Placental pericyte (primary cell): ENCODE measurements at places on chromosomes 2 and 18. TPM values are rescaled to one million over a fixed set of nuclear protein-coding genes. Genes with fewer than 3 reads are reported as not detected.

DUSP19 gene
- 0.88 and 2.9 TPM in 2 replicates for total RNA-seq

ACMSD gene
- not detected in 2 replicates for total RNA-seq

MROH2A gene
- not detected in 2 replicates for total RNA-seq

REG3G gene
- total RNA-seq: not detected in 2 replicates

ANKRD53 gene
- 0.72 and 1.3 TPM in 2 replicates for total RNA-seq

SRD5A2 gene
- total RNA-seq: not detected in 2 replicates

ANKRD29 gene
- 0.22 and 1.3 TPM in 2 replicates for total RNA-seq

AKAIN1 gene
- total RNA-seq: not detected in 2 replicates

L3MBTL4 gene
- total RNA-seq: not detected in 2 replicates

PER2 gene
- 5.9 and 9.4 TPM in 2 replicates for total RNA-seq

TRIM43 gene
- total RNA-seq: not detected in 2 replicates

DTNA gene
- total RNA-seq: 8.0 and 11.8 TPM in 2 replicates

MC4R gene
- total RNA-seq: not detected in 2 replicates

NAT8 gene
- total RNA-seq: not detected in 2 replicates

IL36B gene
- 0.14 TPM in 1 of 2 replicates, not detected in the other for total RNA-seq

SCYGR4 gene
- not detected in 2 replicates for total RNA-seq

G6PC2 gene
- total RNA-seq: not detected in 2 replicates

ALPP gene
- total RNA-seq: under 0.01 TPM in 1 of 2 replicates, not detected in the other

SIX3 gene
- total RNA-seq: not detected in 2 replicates

ASXL2 gene
- total RNA-seq: 14.2 and 20.2 TPM in 2 replicates

ARHGEF33 gene
- 0.22 and 0.29 TPM in 2 replicates for total RNA-seq
